NCI-H69 (cell line): ENCODE measurements at places on chromosomes 1 and 21.

DNA sequence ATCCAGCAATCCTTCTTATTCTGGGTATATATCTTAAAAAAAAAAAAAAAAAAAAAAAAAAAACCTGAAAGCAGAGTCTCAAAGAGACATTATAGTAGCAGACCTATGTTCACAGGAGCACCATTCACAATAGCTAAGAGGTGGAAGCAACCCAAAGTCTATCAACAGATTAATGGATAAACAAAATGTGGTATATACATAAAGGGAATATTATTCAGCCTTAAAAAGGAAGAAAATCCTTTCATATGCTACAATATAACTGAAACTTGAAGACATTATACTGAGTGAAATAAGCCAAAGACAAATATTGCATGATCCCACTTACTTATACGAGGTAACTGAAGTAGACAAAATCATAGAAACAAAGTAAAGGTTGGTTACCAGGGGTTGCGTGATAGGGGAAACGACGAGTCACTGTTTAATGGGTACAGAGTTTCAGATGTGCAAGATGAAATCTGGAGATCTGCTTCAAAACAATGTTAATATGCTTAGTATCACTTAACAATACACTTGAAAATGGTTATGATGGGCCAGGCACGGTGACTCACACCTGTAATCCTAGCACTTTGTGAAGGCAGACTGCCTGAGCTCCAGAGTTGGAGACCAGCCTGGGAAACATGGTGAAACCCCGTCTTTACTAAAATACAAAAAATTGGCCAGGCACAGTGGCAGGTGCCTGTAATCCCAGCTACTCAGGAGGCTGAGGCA, 29.5 kb downstream of the PIK3R3 start:
- no peak for DNase-seq

GRCh38 chr1:33460947-33461629, 11.4 kb upstream of the ZSCAN20 start:
- no peak for DNase-seq

DNA sequence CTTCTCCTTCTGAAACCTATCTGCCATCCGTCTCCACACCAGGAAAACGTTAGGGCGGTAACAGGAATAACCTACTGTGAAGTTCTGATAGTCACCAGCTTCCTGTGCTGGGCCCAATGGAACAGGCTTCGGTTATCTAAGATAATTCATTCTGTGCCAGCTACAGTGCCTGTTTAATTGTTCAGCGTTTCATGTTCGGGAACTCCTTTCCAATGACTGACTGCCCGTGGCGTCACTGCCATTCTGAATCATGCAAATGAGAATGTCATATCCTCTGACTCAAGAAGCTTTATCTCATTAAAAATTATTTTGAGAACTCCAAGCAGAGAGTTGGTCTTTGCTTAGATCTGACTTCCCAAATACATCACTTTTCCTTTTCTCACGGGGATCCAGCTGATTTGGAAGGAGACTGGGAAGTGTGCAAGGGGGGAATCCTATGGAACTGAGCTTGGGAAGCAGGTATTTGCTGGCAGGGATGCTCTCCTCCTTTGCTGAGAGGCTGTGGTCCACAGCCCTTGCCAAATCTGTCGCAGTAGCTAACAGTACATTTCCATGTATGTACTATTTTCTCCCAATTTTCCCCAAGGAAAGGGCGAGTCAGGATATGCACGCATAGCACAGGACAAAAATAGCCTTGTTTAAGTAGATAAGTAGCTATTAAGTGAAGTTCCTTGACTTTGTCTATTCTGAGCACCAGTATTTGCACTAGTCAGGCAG, 358.7 kb downstream of the LTN1 start:
- DNase-seq, result no peak

DNA sequence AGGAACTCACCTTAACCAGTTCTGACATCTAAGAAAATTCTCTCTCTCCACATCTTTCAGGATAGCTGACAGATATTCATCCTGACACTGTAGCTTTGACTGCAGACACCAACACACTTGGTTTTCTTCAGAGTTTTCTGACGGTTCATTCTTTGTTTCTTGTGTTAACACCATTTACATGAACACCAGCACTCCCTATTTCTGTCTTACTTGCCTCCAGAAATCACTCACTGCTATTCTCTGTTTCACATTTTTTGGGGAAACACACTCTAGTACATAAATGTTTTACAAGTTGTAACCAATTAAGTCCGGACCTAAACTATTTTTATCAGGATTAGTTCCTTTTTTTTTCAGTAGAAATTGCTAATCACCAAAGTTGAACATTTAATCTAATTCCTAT, 15.4 kb downstream of the FLVCR1 start:
- no peak for DNase-seq

- DNase-seq, result no peak
These were observed 8.2 kb downstream of the SON start for GRCh38 chr21:33550772-33551660.

- no peak for DNase-seq
These were observed 6.4 kb upstream of the REN start for GRCh38 chr1:204172404-204173029.

- DNase-seq, result no peak
These were observed 177.4 kb downstream of the LBR start for GRCh38 chr1:225250432-225250831.

DNA sequence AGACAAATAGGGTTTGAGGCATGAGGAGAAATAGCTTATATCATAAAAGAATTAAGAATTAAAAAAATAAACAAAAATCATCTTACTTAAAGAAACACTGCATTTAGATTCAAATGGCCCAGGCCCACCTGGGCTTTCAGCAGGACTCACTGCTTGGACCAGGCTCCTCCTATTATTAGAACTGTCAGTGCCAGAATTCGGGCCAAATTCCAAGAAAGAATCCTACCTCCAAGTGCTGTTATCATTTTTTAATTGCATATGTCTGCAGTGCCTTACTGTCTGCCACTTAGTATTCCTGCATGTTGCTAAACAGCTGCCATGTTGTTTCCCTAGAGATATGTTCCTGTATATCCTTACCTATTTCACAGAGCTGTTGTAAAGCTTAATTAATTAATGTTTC, 112.0 kb downstream of the BARHL2 start:
- DNase-seq, result peak; percentile 26

- DNase-seq, result no peak
These were observed 61.5 kb downstream of the SYT2 start for GRCh38 chr1:202648605-202649226.

DNA sequence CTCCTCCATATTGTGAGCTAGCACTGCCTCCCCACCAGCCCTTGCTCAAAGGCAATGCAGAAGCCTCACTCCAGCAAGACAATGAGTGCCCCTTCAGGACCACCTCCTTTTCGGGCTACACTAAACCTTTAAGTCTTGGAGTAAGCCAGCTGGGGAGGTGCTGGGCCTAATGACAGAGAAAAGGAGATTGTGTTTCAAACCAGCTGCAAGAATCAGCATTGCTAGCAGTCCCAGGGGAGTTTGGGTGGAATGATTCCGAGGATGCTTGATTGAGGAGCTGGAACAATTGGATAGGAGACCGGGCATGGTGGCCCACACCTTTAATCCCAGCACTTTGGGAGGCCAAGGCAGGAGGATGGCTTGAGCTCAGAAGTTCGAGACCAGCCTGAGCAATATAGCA, 54.1 kb upstream of the GPR37L1 start:
- DNase-seq, result peak; percentile 78

DNA sequence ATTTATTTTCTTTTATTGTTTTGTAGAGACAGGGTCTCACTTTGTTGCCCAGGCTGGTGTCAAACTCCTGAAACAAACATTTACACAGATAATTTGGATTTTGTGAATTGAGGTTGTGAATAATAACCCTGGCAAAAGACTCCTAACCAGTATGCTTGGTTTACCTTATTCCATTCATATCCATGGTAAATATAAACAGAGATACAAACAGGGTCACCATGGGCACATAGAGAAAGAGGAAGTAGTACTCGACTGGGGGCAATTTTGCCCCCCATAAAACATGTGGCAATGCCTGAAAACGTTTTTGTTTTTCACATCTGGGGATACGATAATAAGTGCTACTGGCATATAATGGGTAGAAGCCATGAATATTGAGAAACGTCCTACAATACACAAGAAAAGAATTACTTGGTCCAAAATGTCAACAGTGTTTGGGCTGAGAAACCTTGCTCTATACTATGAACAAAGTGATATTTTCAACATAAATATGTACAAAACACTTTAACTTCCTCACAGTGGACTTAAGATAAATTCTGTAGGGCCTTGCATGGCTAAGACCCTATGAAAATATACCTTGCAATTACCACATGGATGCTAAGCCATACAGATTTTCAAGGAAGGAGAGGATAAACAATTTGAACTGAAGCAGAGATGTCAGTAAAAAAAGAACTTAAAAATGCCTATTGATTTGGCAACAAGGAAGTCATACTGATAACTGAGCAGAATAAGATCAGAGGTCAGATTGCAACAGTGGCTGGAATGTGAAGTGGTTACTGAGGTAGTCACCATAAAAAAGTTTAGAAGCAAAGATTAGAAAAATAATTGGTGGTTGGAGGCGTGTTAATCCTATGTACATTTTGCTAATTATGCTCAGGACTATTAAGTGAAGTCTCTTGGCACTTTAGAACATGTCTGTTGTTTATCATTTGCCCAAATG, 27.4 kb upstream of the ASPM start:
- no peak for DNase-seq

DNA sequence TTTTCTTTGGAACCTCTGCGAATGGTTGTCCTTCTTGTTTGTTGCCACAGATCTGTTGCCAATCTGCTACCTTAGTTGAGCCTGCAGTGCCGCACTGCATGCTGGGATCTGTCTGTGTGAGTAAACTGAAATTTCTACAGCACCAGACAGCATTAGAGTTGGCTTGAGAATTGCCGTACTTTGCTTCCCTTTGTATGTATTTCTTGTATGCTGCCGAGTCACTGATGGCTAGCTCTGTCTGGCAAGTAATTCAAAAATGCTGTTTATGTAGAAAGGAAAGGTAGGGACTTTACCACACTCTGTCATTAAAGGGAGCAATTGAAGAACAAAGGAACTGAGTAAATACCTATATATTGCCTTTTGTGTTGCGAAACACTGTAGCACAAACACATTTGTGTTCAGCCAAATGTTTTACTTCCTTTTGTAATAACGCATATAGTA, 857.4 kb downstream of the USP25 start:
- DNase-seq, result peak; percentile 32

GRCh38 chr1:205598841-205599668, 32.8 kb downstream of the ELK4 start:
- DNase-seq, result no peak

DNA sequence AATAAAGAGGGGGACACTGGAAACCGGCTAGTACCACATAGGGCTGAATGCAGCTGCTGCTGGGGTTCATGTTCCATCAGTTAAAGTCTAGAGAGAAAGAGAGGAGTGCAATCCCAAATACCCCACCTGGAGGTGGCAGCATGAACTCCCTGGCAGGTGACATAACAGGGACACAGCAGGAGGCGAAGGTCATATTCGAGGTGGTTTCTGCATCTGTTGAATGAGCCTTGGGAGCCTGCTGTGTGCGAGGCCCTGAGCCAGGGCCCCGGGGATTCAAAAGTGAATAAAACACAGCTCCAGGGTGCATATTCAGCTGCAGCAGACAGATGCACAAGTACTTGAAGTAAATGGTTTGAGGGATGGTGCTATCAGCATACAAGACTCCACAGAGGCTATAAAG, 456.8 kb downstream of the SETD4 start:
- DNase-seq, result peak; percentile 64

GRCh38 chr1:41243079-41243385, 926 bp upstream of the SCMH1 start:
- DNase-seq, result peak; percentile 7

DNA sequence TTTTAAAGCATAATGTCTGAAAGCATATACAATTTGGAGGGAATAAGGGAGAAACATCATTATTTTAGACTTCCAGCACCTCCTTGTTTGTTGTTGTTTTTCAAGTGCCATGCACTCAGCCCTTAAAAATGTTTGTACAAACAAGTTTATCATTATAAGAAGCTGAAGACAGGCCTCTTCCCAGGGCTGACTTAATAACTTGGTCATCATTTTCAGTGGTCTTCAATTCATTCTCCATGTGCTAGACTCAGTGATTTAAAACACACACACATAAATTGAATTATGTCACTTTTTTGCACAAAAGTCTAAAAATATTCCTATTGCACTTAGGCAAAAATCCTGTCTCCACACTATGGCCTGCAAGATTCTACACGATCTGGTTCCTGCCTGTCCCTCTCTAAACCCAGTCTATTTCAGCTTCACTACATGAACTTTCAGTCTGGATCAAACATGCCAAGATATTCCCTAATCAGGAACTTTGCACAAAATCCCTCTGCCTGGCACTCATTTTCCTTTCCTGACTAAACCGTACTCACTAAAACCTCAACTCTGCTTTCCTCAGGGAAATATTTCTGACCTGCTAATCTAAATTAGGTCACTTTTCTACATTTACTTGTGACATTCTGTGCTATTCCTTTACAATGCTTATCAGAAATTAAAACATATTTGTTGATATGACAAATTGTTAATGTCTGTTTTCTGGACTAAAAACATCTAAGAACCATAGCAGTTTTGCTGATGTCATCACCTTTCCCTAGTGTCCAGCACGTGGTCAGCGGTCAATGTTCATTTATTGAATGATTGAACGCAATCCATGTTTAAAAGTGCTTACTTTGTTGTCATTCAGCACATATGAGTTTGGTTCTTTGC, 14.8 kb upstream of the GBP5 start:
- DNase-seq, result no peak

DNA sequence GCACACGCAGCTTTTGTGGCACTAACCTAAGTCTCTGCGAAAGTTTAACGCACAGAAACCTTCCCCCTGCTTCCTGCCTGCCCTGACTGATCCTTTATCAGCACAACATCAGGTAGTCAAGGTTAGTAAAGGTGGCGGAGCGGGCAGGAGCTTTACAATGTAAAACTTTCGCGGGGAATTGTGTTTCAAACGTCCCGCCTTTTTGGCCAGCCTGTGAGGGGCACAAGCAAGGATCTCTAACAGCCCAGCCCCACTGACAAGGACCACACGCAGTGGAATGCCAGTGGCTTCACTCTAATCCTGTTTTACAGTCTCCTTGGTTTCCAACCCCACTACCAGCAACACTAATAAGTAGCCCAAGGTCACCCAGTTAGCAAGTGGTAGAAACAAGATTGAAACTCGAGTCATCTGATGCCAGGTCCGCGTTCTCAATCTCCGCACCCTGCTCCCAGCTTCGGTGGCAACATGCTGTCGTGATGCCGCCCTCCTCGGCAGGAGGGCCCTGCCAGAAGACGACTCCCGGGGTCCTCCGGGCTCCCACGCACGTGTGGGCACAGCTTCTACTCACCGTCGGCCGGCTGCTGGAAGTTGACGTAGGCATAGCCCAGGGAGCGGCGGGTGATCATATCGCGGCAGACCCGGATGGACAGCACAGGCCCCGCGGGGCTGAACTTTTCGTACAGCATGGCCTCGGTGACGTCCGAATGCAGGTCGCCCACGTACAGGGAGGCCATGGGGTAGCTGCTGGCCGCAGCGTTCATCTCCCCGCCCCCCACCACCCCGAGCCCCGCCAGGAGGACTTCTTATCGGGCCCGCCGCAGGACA, 1.2 kb downstream of the PABPC4 start:
- peak; percentile 48 for DNase-seq

GRCh38 chr1:76425201-76426145, 350.9 kb downstream of the ST6GALNAC3 start:
- no peak for DNase-seq

- no peak for DNase-seq
These were observed 102.7 kb upstream of the IVNS1ABP start for GRCh38 chr1:185419718-185420117.

- peak; percentile 31 for DNase-seq
These were observed 76.4 kb upstream of the DNAH14 start for GRCh38 chr1:224852901-224853568.
